ENCODE measurements at places on chromosomes 13 and 19.

DNA sequence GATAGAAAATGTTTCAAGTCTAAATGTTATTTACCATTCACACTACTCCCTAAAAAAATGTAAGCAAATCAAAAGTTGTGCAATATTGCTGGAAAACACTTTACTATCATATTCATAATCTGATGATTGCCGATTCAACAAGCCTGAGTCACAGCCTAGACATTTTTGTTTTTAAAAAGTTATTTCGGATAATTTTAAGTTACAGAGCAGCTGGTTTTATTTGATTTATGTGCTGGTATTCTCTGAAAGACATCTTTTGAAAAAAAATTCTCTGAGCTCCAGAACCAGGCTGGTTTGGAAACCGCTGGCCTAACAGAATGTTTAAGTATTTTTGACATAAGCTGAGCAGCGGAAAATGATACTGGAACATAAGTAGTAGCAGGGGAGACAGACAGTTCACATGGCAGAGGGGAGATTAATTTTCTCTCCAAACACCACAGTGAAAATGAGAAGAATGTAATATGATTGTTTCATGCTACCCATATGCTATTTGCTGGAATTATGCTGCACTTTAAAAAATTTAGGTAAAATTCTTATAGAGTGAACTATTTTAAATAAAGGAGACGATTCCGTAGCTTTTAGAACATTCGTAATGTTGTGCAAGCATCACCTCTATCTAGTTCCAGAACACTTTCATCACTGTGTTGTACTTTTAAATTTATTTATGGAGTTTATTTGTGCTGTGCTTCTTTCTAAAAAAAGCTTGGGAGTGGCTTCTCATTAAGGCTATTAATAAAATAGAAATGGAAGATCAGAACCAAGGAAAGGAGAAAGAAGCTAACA is 36.1 kb downstream of the TBC1D4 start:
- DNase-seq: peak; percentile 32

- DNase-seq: peak; percentile 15
These were observed 5.5 kb downstream of the RDH8 start for GRCh38 chr19:10018786-10019185.

DNA sequence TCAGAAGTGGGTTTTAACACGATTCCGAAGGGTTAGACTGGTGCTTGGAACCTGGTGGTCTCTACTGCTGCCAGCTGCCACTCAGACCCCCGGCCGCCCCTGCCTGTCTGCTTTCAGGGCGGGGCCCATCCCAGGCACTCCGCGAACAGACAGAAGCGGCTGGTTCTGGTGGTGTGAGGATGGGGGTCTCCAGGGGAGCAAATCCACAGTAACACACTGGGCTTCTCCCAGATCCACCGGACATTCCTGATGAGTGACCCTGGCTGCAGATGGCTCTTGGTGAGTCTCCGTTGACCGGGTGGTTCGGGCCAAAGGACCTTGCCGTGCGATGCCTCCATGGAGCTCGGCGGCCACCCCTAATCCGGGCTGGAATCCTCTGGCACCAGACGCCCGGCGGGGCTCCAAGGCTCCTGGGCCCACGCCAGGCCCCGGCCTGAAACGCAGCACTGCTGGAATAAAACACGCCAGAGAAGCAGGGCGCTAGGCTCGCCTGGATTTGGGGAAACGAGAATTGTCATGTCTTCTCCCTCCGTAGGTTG is 2.1 kb upstream of the PTBP1 start:
- no peak for DNase-seq

DNA sequence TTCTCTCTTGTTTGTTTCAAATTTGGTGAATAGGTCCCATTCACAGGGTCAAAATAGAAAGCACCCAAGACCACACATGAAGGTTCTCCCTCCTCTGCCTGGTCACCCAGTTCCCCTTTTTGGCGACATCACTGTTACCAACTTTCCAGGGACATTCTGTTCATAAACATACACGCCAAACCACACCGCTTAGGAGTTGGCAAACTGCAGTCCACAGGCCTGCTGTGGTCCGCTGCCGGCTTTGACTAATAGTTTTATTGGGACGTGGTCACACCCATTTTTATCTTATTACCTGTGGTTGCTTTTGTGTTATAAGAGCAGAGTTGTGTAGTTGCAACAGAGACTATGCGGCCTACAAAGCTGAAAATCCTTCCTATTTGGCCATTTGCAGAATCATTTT is 24.2 kb downstream of the UHRF1 start:
- no peak for DNase-seq

DNA sequence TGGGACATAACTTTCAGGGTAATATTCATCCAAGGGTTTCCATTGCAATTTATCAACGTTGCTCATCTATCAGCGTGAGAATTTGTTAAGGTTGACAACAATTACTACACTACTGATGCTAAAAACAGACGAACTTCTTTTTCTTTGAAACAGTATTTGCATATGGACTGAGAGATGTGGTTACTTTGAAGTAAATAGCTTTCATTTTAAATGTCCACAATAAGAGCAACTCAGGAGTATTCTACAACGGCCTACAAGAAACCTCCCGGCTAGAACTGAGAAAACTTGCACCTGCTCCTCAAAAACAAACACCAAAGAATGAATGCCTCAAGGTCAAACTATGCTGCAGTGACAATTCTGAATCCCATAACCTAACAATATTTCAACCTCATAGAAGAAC is 238.4 kb downstream of the IRS2 start:
- no peak for DNase-seq

DNA sequence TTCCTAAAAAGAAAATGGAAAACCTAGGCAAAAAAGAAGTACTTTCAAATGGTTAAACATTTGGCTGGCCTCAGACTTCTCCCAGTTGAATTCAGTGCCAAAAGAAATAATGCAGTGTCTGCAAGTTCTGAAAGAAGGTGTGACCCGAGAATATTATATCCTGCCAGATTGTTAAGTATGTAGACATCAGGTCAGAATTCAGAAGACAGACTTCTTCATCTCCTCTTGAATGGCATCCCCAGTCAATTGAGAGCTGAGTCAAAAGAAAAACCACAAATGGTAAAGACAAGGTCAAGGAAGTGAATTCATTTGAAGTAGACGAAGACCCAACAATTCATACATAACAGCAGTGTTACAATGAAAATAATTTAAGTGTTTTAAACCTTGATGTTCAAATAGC is 194.5 kb downstream of the NBEA start:
- no peak for DNase-seq

DNA sequence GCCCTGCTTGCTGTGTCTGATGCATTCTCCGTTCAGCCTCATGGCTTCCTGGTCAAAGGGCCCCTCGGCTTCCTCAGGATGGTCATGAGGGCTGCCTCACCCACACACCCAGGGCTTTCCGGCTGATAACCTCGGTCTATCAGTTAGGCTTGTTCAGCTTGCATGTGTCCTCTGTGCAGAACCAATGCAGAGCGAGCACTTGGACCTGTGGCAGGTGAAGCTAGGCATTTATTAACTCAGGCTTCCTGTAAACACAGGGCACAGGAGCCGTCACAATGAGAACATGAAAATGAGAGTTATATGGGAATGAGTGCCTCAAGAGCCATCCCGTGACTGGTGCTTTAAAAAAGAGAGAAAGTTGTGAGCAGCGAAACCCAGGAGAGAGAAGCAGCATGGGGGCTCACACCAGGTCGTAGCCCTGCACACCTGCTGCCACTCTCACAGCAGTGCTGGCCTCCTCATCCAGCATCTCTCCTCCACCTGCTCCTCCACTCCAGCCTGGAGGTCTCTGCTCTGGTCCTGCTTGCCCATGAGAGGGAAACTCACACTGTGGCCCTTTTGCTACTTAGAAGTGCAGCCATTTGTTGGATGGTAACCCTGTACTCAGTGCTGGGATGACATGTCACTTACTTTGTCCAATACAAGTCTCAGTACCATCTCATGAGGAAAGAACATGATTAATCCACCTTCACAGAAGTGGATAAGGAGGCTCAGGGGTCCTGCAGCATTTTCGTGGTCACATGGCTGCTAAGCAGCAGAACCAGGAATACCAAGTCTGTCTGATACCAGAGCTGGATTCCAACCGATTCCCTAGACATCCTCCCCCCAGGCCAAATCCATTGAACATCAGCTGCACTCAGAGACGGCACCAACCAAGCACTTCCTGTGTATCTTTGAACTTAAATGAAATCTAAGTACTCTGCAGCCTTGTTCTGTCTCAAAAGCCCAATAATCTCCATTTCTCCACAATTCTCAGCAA is 50.5 kb upstream of the IRS2 start:
- no peak for DNase-seq

GRCh38 chr13:112446347-112446861 is 70.2 kb downstream of the SPACA7 start:
- DNase-seq: no peak

DNA sequence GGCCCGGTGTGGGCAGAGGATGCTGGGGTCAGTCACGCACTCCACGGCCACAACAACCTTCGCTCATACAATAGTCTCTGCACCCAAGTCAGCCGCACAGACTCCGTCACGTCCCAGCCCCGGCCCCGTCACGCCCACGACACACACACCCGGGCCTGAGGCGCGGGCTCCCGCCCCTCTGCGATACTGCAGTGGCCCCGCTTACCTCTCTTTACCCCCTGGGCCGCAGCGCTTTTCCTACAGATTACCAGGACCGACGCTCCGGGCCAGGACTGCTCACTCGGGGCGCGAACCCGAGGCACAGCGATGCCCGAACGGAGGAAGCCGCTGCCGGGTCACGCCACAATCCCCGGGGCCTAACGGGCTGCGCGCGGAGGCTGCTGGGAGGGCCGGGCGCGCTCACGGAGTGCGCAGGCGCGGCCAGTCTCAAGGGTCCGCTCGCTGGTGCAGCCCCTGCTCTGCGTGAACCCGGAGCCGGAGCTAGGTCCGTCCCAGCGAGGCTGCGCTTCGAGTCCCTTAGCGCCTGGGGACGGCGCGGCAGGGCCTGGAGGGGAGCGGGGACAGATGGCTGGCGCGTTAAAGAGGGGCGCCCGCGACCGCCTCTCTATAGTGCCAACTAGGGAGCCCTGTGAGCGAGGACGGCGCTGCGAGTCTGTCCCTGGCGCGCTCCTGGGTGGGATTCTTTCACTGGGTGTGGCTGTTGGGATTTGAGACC is at the start of gene ZFP82:
ZFP82 (minus strand) TSS at position 358 of the 715 bp plus-strand sequence. CDS start 8,855 bp downstream, outside the sequence.
- DNase-seq: peak; percentile 88

GRCh38 chr13:101845245-101846020 is 393.0 kb downstream of the ITGBL1 start:
- peak; percentile 77 for DNase-seq

GRCh38 chr13:48066310-48066989 is 28.5 kb downstream of the MED4 start:
- DNase-seq: peak; percentile 11

- no peak for DNase-seq
These were observed 11.2 kb upstream of the PDCD2L start for GRCh38 chr19:34393031-34393430.

DNA sequence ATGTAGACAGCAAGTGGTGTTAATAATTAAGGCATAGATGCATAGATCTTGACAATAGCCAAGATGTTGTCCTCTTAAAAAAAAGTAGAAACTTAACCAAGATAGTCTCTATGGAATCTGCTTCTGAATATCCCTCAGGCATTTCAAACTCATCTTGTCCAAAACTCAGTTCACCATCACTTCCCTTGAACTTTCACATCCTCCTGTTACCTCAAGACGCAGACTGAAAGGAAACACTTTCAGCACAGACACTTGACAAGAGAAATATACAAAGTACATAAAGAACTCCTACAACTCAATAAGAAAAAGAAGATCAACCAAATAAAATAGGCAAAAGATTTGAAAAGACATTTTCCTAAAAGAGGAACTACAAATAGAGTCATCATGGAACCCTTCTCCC is 451.1 kb downstream of the FOXO1 start:
- DNase-seq: no peak

GRCh38 chr13:77696006-77696878 is 1.2 kb upstream of the SLAIN1 start:
- DNase-seq: no peak

DNA sequence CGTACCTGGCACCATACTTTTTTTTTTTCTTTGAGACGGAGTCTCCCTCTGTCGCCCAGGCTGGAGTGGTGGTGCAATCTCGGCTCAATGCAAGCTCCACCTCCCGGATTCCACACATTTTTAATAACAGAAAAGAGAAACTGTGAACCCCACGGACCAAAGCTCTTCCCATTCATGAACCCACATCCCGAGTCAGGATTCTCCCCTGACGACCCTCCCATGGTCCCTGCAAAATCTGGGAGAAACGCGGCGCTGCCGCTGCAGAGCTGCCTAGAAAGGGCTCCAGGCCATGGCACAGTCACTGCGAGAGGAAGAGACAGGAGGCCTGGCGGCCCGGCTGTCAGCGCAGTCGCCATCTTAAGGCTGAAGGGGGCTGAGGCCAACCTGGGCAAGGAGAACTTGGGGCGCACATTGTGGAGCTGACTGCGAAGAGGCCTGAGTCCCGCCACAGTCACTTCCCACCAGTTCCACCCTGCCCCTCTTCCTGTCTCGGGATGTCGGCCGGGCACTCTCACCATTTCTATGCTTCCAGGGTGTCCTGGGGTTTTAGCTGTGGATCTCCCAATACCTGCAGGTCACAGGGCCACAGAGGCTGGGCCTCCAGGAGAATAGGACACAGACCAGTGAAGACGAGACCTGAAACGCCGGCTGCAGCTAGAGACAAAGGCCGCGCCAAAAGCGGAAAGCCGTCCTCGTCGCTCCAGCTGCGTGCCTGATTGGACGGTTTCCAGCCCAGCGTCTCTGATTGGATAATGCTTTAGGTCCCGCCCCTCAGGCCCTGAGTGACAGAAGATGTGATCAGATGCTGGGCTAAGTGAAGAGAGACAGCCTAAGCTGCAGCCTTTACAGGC is 71.0 kb downstream of the ZNF486 start:
- DNase-seq: peak; percentile 91

DNA sequence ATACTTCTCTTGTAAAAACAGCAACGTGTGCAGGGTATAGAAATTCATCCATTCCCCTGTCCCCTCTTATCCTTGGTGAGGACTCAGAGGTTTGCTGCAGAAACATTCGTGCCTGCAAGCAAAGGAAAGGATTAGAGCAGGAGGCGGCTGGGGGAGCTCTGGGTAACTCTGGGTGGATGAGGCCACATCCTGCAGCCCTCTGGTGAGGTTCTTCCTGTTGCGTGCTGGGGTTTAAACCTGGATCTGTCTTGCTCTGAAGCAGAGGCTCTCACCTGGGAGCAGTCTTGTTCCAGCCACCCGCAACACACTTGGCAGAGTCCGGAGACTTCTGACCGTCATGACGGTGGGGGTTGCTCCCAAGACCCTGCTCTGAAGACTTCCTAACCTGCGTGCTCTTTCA is 69.2 kb downstream of the ATP11A start:
- no peak for DNase-seq

DNA sequence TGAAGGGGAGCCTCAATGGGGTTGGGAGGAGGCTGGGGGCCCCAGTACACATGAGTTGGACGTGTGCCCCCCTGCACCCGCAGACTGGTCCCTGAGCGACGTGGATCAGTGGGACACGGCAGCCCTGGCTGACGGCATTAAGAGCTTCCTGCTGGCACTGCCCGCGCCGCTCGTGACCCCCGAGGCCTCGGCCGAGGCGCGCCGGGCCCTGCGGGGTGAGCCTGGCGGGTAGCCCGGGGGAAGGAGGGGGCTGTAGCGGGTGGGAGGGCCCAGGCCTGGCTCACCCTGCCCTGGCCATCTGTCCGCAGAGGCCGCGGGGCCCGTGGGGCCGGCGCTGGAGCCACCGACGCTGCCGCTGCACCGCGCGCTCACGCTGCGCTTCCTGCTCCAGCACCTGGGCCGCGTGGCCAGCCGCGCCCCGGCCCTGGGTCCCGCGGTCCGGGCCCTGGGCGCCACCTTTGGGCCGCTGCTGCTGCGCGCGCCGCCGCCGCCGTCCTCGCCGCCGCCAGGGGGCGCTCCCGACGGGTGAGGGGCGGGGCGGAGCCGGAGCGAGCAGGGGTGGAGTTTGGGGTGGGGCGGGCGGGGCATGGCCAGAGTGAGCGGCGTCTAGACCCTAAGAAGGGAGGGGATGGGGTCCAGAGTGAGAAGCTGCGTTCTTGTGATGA is 8.1 kb downstream of the PIK3R2 start:
- peak; percentile 65 for DNase-seq

GRCh38 chr19:51978882-51979281 is 7.8 kb downstream of the ZNF350 start:
- no peak for DNase-seq

Measured in fibroblast of skin of scalp (primary cell).